Endothelial cell (in vitro differentiated cells): ENCODE measurements at places on chromosomes 2 and 18. TPM values are rescaled to one million over a fixed set of nuclear protein-coding genes. Genes with fewer than 3 reads are reported as not detected.
A peak's percentile ranks its signal among the peaks of the same experiment; 100 is the strongest.

Gene CRIM1
- total RNA-seq, result 246 TPM

Gene IL1RL1
- 0.10 TPM for total RNA-seq

GRCh38 chr2:68172990-68173700, 15.5 kb downstream of the PNO1 start:
- no peak overlapping the region for H3K4me3 ChIP-seq
- H3K4me1 ChIP-seq, result no peaks in the 10 kb centered on the region
- H3K27me3 ChIP-seq, result no peaks in the 10 kb centered on the region
- H3K36me3 ChIP-seq, result peaks cover 12% of the 10 kb centered on the region
- DNase-seq, result no peak

DNA sequence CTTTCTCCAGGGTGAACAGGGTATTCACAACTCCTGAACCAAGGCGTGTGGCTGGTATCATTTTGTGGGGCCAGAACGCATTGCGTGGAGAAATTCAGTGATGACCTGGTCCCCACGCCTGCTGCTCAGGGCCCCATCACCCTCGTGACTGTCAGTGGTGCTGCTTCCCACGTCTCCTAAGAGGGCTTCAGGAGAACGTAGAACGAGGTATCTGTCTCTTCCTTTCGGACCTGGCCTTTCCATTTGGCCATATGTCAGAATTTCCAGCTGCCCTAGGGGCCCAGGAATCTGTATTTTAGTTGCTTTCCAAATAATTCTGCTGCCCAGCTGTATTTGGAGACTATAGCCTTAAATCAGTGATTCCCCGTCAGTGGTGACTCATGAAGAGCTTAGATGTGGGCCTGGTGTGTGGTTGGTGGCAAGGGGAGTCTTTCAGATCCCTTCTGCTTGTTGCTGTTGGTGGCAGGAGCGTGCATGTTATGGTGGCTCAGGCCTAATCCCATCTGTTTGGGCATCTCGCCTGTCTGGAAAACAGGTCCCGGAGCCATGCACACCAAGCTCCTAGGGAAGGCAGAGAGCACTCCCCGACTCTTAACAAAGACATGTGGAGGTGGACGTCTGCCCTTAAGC, 56.4 kb downstream of the NPAS2 start:
- peaks cover 51% of the 10 kb centered on the region for H3K4me1 ChIP-seq
- H3K27ac ChIP-seq, result peak overlapping the region; percentile 85
- H3K36me3 ChIP-seq, result peaks cover 28% of the 10 kb centered on the region
- peak overlapping the region; percentile 51 for H3K4me3 ChIP-seq
- peaks cover 2% of the 10 kb centered on the region for H3K27me3 ChIP-seq

- peaks cover 18% of the 10 kb centered on the region for H3K27me3 ChIP-seq
- H3K36me3 ChIP-seq, result no peaks in the 10 kb centered on the region
- H3K4me1 ChIP-seq, result peaks cover 8% of the 10 kb centered on the region
- H3K27ac ChIP-seq, result no peak overlapping the region
- no peak for DNase-seq
Measured at GRCh38 chr2:119525614-119526013, 1.3 kb upstream of the SCTR start.

DNA sequence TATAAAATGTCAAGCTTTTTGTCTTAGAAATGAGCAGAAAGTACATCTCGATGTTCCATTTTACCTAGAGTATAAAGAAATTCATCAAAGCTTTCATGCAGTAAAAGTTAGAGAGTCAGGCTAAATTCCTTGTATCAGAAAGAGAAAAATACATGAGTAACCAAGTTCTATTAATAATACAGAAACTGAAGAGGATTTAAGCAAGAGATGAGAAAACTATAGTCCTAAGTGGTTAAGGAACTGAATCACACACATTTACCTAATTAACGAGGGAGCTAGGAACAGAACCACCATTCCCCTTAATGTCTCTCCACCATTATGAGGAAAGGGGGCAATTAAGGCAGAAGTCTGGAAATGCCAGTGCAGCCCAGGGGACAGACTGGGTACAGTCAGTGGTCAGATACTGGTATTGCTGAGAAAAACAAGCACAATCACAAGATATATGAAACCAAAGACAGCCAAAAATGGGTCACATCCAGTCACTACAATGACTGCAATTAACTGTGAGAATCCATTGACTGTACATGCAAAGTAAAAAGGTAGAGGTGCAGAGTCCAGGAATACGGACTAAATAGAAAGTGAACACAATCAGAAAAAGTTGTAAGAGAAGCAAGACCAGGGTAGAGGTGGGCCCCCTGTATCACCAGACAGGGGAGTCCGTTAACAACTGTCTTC, 23.9 kb downstream of the MAP4K3 start:
- no peak overlapping the region for H3K4me3 ChIP-seq
- peaks cover 2% of the 10 kb centered on the region for H3K27me3 ChIP-seq
- no peaks in the 10 kb centered on the region for H3K36me3 ChIP-seq
- H3K4me1 ChIP-seq, result peaks cover 44% of the 10 kb centered on the region
- H3K27ac ChIP-seq, result no peak overlapping the region

DNA sequence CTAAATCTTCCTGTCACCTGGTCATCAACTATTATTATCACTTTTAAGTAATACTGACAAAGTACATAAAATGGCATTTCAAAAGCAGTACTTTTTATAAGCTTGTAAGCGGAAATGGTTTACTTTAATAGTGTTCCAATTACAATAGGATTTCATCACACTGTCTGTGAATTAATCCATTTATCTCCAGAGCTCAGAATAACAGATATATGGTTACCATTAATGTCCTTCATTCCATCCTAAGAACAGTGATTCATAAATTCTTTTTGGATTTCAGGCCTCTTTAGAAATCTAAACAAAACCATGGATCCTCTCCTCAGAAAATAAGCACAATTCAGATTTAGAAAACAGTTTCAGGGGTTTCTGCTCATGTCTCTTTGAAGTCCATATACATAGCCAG, 68.4 kb downstream of the PID1 start:
- no peak overlapping the region for H3K27ac ChIP-seq
- no peaks in the 10 kb centered on the region for H3K27me3 ChIP-seq
- H3K4me1 ChIP-seq, result no peaks in the 10 kb centered on the region
- H3K36me3 ChIP-seq, result no peaks in the 10 kb centered on the region
- DNase-seq, result no peak

GRCh38 chr18:76265497-76266235, 229.4 kb downstream of the ZNF516 start:
- H3K36me3 ChIP-seq, result no peaks in the 10 kb centered on the region
- no peak overlapping the region for H3K4me3 ChIP-seq
- H3K27me3 ChIP-seq, result no peaks in the 10 kb centered on the region
- H3K4me1 ChIP-seq, result peaks cover 4% of the 10 kb centered on the region
- DNase-seq, result no peak

DNA sequence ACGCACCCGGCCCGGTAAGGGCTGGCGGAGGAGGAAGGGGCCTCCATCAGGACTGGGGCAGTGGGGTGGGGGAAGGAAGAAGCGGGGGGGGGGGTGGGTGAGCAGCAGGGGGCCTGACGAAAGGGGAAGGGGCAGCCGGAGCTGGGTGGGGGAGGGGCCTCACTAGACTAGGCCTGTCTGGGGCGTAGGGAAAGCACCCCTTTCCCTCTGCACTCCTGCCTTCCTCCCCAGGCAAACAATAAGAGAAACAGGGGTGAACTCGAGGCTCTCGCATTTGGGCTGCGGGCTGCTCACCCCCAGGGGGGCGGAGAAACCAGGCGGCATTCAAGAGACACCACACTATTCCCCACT, 82.7 kb upstream of the POMC start:
- peaks cover 41% of the 10 kb centered on the region for H3K36me3 ChIP-seq
- H3K27ac ChIP-seq, result peak overlapping the region; percentile 75
- peaks cover 43% of the 10 kb centered on the region for H3K4me1 ChIP-seq
- peaks cover 16% of the 10 kb centered on the region for H3K27me3 ChIP-seq

DNA sequence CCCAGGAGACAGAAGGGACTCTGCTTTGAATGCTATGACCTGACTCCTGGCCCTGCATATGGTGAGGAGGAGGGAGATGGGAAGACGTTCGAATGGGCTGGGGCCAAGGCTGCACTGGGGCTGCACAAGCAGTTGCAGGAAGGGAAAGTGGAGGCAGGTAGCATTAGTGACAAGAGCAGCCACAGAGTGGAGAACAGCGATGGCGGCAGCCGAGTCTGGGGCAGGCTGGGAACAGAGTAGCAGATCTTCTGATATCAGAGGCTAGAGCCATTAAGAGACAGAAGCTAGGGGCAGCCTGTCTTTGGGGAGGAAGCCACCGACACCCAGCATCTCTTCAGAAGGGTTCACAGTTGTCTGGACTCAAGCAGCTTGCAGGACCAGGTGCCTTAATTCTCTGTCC, 50.1 kb downstream of the ST3GAL5 start:
- H3K4me1 ChIP-seq, result no peaks in the 10 kb centered on the region
- peaks cover 4% of the 10 kb centered on the region for H3K27me3 ChIP-seq
- H3K4me3 ChIP-seq, result peak overlapping the region; percentile 39

GRCh38 chr2:239436669-239437335, 36.0 kb upstream of the HDAC4 start:
- H3K4me3 ChIP-seq, result no peak overlapping the region
- no peak for DNase-seq
- peaks cover 5% of the 10 kb centered on the region for H3K27me3 ChIP-seq
- H3K36me3 ChIP-seq, result no peaks in the 10 kb centered on the region
- H3K4me1 ChIP-seq, result peaks cover 3% of the 10 kb centered on the region

GRCh38 chr2:30134582-30134981, 12.2 kb upstream of the YPEL5 start:
- no peaks in the 10 kb centered on the region for H3K36me3 ChIP-seq
- H3K27me3 ChIP-seq, result no peaks in the 10 kb centered on the region
- no peak overlapping the region for H3K27ac ChIP-seq
- no peak for DNase-seq
- no peak overlapping the region for H3K4me3 ChIP-seq

- no peaks in the 10 kb centered on the region for H3K36me3 ChIP-seq
- DNase-seq, result no peak
- H3K27ac ChIP-seq, result no peak overlapping the region
- H3K4me3 ChIP-seq, result no peak overlapping the region
Measured at GRCh38 chr2:15661295-15661569, 69.6 kb downstream of the DDX1 start.

GRCh38 chr2:197399887-197400540, 34.8 kb downstream of the SF3B1 start:
- no peak overlapping the region for H3K4me3 ChIP-seq
- no peak for DNase-seq
- H3K4me1 ChIP-seq, result no peaks in the 10 kb centered on the region
- peaks cover 49% of the 10 kb centered on the region for H3K36me3 ChIP-seq

- H3K4me1 ChIP-seq, result no peaks in the 10 kb centered on the region
- no peaks in the 10 kb centered on the region for H3K36me3 ChIP-seq
- DNase-seq, result no peak
- no peak overlapping the region for H3K4me3 ChIP-seq
Measured at GRCh38 chr2:54290356-54291025, 34.5 kb upstream of the TSPYL6 start.

DNA sequence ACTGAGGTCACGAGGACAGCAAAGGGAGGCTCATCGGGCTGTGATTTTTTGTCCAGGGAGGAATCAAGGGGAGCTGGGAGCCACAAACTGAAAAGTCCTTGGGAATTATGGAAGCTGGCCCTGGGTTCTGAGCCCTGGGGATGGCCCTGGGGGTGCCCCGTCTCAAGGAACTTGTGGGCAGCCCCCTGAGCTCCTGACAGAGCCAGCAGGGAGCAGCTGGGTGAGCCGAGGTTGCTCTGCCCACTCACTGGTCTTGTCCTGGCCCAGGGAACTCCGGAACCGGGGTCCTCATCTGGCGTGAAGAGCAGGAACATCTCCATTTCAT, 61.3 kb upstream of the HDAC4 start:
- H3K4me3 ChIP-seq, result no peak overlapping the region
- no peaks in the 10 kb centered on the region for H3K4me1 ChIP-seq
- H3K27me3 ChIP-seq, result peaks cover 7% of the 10 kb centered on the region

- no peaks in the 10 kb centered on the region for H3K27me3 ChIP-seq
- no peak overlapping the region for H3K27ac ChIP-seq
- H3K36me3 ChIP-seq, result peaks cover 10% of the 10 kb centered on the region
- DNase-seq, result no peak
- no peak overlapping the region for H3K4me3 ChIP-seq
- peaks cover 16% of the 10 kb centered on the region for H3K4me1 ChIP-seq
Measured at GRCh38 chr2:221025398-221025797, 546.7 kb downstream of the EPHA4 start.
